Thymus (tissue), 14 donors: ENCODE measurements at places on chromosomes 4 and X.

DNA sequence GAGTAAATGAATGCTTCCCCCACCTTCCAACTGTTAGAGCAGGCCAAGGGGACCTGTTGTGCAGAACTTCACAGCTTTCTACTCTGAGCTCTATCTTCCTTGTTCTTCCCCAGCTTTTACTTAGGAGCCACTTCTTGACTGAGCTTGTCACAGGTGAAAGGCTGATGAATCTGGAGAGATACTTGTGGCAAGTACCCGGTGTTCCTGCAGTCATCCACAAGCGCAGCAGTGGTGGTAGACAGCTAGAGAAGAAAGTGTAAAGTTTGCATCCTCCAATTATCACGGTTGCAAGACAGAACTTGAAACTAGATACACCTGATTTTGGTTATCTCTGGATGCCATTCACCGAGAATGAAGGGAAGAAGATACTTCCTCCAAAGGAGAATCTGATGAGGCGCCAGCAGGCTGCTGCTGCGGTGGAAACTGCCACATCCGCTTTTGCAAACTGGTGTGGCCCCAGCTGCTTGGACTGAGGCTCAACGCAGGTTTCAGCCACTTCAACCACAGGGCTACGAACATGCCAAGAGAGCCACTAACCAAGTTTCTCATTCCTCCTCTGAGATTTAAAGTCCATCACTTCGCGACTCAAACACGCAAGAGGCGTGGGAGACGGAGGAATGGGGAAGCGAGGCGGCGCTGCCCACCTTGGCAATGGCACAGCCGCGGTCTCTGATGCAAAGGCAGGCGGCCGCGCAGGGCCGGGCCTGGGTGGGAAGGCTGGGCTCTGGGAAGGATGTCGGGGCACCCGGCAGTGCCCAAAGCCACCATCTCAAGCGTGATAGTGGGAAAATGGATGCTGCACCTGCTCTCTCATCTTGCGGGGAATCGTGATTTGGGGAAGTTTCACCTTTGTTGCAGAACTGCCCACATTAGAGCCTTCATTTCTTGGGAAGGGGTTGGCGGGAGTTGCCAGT lies 1.3 kb upstream of the FHIP1A start:
- no peak for DNase-seq

- no peak for DNase-seq
Observed at GRCh38 chr4:116733370-116733769, 352.0 kb downstream of the TRAM1L1 start.

GRCh38 chr4:25103418-25103817 lies 56.8 kb downstream of the SEPSECS start:
- DNase-seq = no peak

DNA sequence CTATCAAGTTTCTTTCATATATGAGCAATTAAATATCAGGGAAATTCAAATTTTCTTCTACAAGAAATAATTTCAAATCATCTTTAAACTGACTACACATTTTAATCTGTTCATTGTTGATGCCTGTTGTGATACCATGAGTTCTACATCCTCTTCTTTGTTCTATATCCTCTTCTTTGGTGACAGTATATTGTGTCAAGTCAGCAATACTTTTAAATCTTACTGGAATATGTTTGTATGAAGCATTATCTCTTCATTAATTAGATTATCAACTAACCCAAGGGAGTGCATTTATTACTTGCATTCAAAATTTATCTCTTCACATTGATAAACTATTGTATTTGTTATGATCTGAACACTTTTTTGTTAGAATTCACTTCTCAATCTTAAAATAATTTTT lies 275.0 kb upstream of the INTU start:
- no peak for DNase-seq

DNA sequence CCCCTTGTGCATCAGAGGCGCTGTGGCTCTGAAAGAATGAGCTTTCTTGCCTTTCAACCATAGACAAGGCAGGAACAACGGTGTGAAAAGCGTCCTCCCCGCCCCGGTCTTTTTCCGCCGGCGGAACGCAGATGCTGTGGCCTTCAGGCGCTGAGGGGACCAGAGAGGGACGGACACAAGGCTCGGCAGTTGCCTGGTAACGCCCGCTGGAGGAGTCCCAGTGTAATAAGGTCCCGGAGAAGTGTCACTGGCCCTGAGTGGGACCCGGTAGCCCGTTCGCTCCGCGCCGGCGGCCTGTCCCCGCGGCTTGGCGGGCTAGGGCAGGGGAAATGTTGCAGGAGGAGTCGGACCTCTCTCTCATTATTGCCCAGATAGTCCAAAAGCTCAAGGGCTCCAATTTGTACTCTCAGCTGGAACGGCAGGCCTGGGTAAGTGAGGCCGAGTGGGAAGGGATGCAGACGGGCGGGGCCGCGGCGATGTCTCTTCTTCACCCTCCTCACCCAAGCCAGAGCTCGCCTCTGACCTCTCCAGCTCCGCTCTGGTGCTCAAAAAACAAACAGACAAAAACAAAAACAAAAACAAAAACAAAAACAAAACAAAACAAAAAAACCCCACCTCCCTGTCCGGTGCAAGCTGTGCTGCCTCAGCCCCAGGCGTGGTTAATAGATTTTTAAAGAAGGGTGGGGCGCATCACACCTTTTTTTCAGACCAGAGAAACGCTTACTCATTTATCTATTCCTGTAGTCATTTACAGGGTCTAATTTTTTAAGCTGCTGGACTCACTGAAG lies at the start of gene TBC1D19:
Gene TBC1D19 (plus strand): TSS at position 220 of the 788 bp plus-strand sequence. CDS start 110 bp downstream, at position 330.
- DNase-seq = peak; percentile 93

DNA sequence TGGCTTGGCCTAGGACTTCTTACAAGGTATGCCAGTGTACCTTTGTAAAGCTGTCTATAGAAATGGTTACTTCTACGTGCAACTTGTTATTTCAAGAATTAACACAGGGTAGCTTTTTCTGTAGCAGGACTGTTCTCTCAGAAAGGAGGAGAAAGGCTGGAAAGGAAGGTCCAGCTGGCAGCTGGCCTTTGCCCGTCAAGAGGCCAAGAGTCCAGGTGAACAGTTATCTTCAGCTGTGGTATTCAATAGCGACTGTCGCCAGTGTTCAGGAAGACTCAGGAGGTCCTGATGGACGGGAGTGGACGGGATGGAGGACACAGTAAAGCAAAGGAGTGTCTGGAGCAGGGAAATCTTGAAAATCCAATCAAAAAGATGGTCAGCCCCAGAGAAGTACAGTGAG lies 4.7 kb downstream of the CYP4V2 start:
- DNase-seq = no peak

GRCh38 chr4:87419578-87420249 lies 2.7 kb upstream of the NUDT9 start:
- no peak for DNase-seq

- DNase-seq = no peak
Observed at GRCh38 chrX:154749856-154750255, 1.0 kb downstream of the GAB3 start.

DNA sequence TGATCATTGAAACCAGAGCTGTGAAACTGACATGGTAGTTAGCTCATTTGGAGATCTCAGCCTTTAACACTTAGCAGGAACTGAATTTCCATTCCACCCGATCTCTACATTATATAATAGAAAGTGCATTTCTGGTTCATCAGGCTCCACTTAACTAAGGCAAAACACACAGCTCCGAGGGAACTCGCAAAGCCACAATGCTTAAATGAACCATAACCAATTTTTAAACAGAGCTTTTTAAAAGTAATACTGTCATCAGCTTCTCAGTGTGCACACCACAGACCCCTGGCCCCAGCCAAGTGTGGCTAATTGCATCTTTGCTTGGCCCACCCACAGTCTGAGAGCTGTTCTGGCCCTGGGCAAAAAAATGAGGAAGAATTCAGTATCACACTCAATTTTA lies 66.1 kb downstream of the DCHS2 start:
- DNase-seq = no peak

DNA sequence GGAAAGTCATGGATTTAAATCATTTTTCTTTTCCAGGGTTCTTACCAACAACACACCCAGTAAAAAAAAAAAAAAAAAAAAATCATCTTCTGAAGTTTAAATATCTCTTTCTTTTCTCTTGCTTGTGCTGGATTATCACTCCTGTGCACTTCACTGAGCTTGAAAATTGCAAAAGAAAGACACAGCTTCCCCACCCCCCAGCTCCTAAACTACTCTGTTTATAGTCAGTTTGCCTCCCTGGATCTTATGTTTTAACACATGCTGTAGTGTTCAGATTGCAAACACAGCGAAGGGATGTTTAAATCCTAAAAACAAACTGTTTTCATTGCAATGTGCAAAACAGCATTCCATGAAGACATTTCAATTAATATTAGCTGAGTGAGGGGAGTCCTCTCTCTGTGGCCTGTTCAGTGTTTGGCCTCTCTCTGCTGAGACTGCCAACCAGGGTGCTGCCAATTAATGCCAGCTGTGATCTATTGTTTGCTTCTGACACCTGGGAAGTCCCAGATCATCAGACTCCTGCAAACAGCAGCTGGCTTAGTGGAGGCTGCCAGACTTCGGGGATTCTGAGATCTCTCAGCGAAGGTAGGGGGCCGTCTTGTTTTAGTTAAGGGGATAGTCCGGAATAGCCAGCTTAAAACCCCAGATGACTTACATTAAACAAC lies 171.1 kb upstream of the PITX2 start:
- no peak for DNase-seq

- no peak for DNase-seq
Observed at GRCh38 chrX:85115252-85115651, 111.6 kb downstream of the APOOL start.

GRCh38 chrX:153879741-153880439 lies 6.1 kb downstream of the L1CAM start:
- no peak for DNase-seq

GRCh38 chrX:87160435-87161010 lies 357.1 kb upstream of the KLHL4 start:
- DNase-seq = no peak

DNA sequence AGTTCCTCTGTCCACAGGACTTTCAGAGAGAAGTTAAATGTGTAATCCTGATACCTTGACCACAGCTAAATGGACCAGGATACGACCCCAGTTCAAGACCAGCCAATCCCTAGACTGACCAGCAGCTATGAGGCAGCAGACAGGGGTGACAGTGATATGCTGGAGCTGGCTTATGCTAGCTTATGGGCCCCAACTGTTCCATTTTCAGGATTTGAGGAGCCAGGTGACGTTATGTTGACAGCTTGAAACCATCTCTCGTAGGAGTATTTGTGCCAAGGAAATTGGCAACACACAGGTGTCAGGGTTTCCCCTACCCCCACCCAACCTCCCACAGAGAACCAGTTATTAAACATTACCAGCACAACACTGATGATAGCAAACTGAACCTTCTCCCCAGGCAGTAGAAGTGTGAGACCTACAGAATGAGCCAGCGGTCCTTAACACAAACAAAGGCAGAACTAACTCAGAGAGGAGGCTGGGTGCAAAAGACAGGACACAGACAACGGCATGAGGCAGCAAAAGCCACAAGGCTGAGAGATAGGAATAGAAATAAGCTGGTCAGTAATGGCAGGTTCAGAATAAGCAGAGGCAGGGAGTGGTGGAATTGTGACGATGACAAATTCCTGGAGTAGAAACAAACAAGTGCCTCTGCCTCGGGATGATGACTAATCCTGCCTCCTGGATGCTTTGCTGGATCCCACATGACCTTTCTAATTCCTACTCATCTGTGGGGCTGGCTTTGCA lies 85.6 kb upstream of the CPEB2 start:
- no peak for DNase-seq

DNA sequence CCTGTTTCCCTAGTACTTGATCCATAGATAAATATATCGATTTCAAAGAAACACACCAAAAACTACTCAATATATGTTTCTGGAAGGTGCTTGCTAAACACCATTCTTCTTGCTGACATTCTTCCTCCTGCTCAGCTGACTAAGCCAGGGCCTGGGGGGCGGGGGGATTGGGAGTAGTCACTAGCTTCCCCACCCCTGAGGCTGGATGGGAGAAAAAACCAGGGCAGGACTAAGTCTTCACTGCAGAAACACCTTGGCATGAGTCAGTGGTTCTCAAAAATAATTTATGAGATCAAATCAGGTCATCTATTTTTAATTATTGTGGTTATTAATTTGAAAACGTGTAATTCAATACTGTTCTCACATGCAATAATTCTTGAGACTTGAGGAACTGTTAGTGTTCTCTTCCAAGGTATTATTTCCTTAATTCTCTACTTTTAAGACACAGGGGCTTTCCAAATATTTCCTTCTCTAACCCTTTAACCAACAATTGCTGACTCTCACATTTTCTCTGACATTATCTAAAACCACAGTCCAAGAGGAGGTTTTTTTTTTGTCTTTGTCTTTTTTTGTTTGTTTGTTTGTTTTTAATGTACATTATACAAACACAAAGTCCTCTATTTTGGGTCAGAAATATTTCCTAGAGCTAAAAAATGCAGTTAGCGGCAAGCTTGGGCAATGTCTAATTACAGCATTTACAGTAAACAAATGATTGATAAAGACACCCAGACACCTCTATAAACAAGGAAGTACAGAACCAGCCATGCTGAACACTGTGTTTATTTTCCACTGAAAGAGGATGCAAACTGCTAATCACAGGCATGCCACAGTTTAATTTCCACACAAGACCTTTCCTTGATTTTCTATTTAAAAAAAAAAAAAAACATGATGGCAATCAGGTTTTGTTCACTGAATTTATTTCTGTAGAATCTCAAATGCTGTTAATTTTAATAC lies 120.3 kb upstream of the USP9X start:
- no peak for DNase-seq

GRCh38 chrX:130555341-130555740 lies 153.6 kb downstream of the RBMX2 start:
- DNase-seq = no peak

- DNase-seq = no peak
Observed at GRCh38 chrX:135432881-135433521, 11.3 kb downstream of the SMIM10L2A start.

- DNase-seq = no peak
Observed at GRCh38 chrX:17120816-17121215, 174.4 kb downstream of the REPS2 start.

DNA sequence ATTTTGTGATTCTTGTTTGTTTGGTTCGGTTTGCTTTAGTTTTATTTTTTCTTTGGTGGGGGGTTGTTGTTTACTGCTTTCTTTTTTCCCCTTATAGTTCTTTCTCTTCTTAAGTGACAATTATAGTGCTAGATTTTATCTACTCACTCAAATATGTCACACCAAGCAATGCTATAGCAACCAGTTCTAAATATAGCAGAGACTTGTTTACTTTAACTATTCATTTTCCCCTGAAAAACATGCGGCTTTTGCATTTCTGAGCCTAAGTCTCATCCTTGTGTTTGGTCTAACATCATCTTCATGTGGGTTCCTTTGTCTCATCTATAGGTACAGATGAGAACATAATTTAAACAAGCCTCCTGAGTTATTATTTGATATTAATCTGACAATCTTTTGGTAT lies 676.6 kb downstream of the FAT4 start:
- no peak for DNase-seq

DNA sequence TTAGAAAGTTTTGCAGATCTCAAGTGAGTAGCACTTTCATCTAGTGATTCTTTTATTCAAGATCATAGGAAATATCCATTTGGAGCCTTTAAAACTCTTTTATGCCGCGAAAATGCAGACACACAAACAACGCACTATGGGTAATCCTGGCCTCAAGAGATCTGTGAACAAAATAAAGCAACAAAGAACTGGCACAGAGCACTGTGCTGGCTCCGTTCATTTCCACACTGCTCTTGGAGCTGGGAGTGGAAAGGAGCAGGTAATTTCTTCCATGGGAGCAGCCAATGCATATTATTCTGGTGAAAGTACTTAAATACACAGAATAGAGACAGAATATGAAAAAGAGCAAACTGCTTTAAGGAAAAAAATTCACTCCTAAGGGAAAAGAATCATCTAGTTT lies 172.7 kb upstream of the FRG1 start:
- DNase-seq = no peak
